ENCODE measurements at places on chromosomes 16 and 17. TPM values are rescaled to one million over a fixed set of nuclear protein-coding genes. Genes with fewer than 3 reads are reported as not detected.

- no peak for DNase-seq
Measured at GRCh38 chr17:57663326-57664070, 81.6 kb downstream of the CCDC182 start.

GRCh38 chr16:85915125-85915845, 16.3 kb downstream of the IRF8 start:
- no peak for DNase-seq

DNA sequence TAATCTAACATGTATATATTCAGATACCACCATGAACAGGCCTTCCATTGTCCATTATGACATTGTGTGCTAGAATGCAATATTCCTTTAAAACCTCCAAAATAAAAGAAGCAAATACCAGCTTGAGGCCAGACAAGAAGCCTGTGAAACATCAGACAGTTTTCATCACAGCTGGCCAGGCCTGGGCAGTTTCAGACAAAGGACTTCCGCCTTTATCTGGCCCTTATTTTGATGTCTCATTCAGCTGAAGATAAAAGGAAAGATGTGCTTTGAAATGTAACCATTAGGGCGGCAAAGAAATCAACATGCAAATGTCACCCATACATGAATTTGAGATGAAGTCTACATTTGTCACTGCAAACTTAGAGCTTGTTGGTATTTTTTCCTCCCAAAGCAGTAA, 737.5 kb downstream of the KCNJ2 start:
- DNase-seq, result no peak

Gene KCNH4
- not detected for total RNA-seq

GRCh38 chr16:56645838-56646237, 5.8 kb upstream of the MT1B start:
- DNase-seq, result no peak

Gene PLXDC1
- 0.39 TPM for total RNA-seq

Gene HBM
- total RNA-seq, result not detected

Gene RNF222
- not detected for total RNA-seq

DNA sequence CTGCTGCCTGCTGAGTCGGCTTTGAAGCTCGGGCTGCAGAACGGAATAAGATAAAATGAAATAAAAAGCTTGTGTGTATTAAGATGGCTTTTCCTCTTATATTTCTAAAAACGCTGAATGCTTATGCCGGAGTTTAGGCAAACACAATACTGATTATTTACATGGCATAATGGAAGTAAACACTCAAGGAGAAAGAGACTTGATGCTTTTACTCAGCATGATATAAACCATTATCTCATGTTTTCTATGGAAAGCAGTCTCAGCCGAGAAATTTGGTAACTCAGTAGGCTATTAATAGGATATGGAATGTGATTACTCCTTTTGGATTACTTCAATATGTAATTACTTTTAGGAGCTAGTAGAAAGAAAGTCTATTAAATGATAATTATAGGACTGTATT, 153.3 kb downstream of the CDH11 start:
- DNase-seq, result no peak

DNA sequence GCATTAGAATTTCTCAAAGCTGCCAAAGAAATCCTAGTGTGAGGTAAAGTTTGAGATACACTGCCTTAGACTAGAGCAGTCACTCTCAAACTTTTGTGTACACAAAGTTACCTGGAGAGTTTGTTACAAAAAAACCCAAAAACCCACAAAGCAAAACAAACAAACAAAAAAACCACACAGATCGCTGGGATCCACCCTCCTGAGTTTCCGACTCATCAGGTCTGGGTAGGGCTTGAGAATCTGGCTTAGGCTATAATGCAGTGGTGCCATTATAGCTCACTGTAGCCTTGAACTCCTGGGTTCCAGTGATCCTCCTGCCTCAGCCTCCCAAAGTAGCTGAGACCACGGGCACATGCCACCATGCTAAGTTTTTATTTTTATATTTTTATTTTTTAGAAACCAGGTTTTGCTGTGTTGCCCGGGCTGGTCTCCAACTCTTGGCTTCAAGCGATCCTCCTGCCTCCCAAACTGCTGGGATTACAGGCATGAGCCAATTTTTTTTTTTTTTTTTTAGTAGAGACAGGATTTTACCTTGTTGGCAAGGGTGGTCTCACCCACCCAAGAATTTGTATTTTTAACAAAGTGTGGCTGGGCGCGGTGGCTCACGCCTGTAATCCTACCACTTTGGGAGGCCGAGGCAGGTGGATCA, 22.3 kb upstream of the SMG1 start:
- no peak for DNase-seq

GRCh38 chr16:1571012-1571671, 37.7 kb downstream of the TMEM204 start:
- no peak for DNase-seq

- DNase-seq, result no peak
Measured at GRCh38 chr17:33551911-33552310, 258.8 kb upstream of the ASIC2 start.
